Activated CD4-positive, CD25-positive, alpha-beta regulatory T cell (primary cell): ENCODE measurements at places on chromosomes 7 and 10.

GRCh38 chr7:120813546-120814252 is 44.2 kb downstream of the TSPAN12 start:
- no peak for DNase-seq

DNA sequence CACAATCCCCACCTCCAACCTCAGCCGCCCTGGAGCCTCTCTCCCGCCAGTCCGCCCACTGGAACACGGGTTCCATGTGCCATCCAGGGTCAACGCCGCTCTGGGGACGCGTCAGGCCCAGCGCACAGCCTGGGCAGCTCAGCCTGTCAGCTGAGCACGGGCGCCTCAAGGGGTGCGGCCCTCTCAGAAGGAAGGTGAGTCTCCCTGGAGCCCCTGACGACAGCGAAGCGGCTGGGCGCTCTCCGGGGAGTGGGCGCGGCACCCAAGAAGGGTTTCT is 1.2 kb upstream of the SLC18A3 start:
- DNase-seq: no peak

GRCh38 chr10:70735161-70735560 is 50.0 kb downstream of the TBATA start:
- DNase-seq: no peak

- no peak for DNase-seq
Observed at GRCh38 chr7:47292832-47293309, 289.0 kb downstream of the TNS3 start.

GRCh38 chr7:147276783-147277370 is 1160.3 kb downstream of the CNTNAP2 start:
- DNase-seq: no peak

DNA sequence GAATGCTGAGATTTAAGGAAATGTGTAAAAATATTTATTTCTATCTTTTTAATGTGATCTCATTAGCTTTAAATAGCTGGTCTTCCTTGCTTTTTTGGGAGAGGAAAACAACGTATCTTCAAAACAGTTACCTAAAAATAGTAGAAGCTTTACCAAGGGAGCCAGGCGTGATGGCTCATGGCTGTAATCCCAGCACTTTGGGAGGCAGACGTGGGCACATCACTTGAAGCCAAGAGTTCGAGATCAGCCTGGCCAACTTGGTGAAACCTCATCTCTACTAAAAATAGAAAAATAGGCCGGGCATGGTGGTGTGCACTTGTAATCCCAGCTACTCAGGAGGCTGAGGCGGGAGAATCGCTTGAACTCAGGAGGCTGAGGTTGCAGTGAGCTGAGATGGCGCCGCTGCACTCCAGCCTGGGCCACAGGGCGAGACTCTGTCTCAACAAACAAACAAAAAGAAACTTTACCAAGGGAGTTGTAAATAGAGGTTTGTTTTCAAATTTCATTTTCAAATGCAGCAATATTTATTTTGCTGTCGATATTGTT is 48.4 kb upstream of the ITGB1 start:
- DNase-seq: no peak

DNA sequence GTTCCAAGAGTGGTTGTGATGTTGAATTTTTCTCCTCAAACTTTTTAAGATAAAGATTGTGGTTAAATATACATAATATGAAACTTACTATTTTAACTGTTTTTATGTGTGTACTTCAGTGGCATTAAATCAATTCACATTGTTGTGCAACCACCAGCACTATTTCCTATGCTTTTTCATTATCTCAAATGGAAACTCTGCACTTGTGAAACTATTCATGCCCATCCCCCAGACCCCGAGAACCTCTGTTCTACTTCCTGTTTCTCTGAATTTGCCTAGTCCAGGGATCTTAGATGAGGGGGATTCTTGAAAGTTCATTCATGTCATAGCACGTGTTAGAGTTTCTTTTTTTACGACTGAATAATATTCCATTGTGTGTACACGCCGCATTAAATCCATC is 67.0 kb downstream of the WDR37 start:
- no peak for DNase-seq

DNA sequence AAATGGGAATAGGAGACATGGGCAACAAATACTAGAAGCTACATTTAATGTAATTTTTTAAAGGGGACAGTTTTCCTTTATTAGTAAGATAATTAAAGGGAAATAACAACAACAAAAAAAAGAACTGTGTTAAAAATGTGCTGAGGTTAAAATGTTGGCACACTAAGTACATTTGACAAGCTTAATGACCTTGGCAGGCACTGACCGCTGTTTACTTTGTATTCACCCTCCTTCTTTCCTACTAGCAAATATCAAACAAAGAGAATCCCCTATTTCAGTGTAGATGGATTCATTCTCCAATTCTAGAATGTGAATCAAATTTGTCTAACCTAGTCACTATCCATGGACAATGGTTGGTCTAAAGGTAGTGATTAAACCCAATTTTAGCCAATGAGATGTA is 77.5 kb upstream of the TOMM7 start:
- no peak for DNase-seq

DNA sequence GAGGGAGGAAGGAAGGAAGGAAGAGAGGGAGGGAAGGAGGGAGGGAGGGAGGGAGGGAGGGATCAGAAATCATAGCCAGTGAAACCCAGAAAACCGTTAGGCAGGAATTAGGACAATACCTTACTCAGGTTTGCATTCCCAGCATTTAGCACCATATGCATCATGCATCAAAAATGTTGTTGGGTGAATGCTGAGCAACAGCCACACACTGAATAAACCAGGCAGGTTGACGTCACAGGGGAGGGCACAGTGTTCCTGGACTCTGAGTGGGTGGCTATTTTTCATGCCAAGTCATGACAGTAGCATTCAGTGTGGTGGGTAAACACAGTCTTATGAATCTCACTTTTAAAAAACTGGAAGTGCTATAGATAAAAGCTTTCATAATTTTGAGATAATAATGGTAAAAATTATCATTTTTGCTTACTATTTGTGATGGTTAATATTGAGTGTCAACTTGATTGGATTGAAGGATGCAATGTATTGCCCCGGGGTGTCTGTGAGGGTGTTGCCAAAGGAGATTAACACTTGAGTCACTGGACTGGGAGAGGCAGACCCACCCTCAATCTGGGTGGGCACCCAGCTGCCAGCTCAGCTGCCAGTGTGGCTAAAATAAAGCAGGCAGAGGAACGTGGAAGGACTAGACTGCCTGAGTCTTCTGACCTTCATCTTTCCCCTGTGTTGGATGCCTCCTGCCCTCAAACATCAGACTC is 199.1 kb upstream of the PRKCQ start:
- DNase-seq: no peak

DNA sequence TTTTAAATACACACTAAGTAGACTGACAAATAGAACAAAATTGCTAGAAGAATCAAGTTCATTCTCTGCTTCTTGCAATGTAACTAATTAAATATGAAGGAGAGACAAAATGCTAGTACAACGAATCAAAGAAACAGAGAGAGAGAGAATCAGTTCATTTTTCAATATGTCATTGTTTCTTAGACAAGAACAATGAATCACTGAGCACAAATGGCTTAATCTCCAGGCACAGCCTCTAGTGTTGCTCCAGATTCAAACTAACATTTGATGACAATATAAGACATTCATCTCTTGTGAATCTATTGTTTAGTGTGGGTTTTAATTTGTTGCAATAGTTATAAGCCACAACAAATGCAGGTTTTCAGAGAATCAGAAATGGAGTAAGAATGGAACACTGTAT is 357.4 kb upstream of the TMEM229A start:
- DNase-seq: no peak

GRCh38 chr10:28253169-28253785 is 49.6 kb downstream of the MPP7 start:
- DNase-seq: no peak

- no peak for DNase-seq
Observed at GRCh38 chr7:78765943-78766729, 687.3 kb downstream of the MAGI2 start.

GRCh38 chr10:75233444-75234016 is 2.2 kb downstream of the COMTD1 start:
- no peak for DNase-seq

DNA sequence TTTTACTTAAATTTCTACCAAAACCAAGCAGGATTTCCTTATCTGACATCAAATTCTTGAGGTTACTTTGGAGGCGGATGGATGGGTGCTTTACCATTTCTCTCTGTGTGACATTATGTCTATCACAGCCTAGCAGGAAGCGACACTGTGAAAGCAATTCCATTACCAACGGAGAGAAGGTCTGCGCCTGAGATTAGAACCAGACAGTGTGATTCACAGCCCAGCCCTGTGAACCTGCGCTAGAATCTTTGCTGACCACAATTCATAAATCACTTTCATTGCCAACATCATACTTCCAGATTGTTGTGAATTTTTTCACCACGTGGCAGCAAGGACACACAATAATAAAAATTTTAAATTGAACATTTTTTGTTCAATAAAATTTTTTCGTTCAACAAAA is 126.5 kb downstream of the CUBN start:
- no peak for DNase-seq

GRCh38 chr10:31381766-31382316 is 62.8 kb downstream of the ZEB1 start:
- DNase-seq: no peak

GRCh38 chr7:5502721-5503243 is 79.1 kb upstream of the TNRC18 start:
- no peak for DNase-seq

DNA sequence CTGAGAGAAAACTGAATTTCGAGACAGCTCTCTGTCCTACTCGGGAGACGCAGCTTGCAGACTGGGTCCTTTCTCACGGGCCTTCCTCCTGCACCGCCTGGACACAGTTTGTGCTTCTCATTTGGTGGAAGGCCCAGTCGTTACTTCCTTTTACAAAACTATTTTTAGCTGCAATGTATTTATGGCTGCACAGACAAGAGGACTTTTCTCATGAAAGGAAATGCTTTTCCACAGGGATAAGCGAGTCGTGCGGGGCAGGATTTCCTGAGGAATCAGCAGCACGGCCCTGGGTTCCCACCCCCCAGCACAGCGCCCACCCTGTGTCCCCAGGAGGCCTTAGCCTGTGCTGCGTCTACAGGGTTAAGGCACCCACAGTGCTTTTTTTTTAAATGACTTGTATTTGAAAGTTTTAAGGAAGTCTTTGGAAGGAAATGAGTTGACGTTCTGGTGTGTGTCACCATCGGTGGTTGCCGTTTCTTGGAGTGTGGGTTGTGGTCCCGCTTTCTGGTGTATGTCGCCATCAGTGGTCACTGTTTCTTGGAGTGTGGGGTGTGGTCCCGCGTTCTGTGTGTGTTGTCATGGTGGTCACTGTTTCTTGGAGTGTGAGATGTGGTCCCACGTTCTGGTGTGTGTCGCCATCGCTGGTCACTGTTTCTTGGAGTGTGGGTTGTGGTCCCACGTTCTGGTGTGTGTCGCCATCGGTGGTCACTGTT is 50.9 kb downstream of the INPP5A start:
- no peak for DNase-seq

DNA sequence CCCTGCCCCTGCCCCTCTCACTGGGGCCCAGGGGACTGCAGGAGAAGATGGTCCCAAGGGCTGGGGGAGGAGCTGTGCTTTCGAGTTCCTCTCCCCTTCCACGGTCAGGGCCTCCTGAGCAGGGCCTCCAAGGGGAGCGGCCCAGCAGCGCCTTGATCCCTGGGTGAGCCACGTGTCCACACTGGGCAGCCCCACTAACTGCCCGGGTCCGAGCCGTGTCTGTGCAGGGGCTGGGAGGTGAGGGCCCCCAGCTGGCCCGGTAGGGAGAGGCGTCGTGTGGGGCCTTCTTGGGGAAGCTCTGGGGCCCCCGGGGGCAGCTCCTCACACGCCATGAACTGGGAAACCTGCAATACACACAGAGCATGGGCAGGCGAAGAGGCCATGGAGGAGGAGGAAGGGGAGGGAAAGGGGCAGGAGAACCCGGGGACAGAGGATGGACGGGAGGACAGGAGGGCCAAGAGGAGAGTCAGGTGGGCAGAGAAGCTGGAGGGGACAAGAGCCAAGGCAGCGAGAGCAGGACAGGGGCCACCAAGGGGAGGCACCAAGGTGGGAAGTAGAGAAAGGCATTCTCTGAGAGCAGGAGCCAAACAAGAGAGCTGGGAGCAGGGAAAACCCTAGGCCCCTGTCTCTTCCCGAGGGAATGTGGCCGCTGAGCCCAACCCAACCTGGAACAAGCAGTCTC is 32.8 kb downstream of the KCNH2 start:
- DNase-seq: no peak

GRCh38 chr10:94042001-94042833 is 48.5 kb downstream of the PLCE1 start:
- no peak for DNase-seq

- DNase-seq: no peak
Observed at GRCh38 chr10:11225935-11226334, 208.3 kb downstream of the CELF2 start.

- DNase-seq: no peak
Observed at GRCh38 chr7:22876986-22877729, 54.5 kb upstream of the TOMM7 start.

DNA sequence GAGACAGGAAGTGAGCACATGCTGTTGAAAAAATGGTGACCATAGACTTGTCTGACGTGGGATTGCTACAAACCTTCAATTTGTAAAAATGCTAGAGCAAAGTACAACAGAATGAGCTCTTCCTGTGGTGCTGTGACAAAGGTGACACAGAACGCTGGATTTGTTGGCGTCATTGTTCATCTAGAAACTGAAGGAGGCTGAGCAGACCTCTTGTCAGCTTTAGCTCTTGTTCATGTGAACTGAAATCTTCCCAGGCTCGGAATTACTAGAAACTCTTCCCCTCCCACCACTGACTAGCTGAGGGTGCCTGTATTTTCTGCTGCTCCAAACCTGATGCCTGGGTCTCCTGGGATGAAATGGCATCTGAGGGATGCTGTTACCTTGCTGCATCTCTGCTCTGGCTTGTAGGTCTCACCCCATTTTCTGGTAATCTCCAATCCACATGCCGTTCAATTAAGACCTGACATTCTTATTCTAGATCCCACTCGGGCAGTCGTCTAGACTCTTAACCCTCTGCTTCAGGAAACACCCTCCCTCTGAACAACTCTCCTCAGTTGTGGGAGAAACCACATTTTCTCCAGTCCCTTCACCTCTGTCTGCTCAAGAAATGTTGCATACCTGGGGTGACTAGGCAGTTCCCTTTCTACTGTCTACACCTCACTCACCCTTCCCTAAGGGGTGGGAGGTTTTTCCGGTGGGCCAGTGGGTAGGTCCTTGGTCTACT is 349.3 kb downstream of the CXCL12 start:
- no peak for DNase-seq

DNA sequence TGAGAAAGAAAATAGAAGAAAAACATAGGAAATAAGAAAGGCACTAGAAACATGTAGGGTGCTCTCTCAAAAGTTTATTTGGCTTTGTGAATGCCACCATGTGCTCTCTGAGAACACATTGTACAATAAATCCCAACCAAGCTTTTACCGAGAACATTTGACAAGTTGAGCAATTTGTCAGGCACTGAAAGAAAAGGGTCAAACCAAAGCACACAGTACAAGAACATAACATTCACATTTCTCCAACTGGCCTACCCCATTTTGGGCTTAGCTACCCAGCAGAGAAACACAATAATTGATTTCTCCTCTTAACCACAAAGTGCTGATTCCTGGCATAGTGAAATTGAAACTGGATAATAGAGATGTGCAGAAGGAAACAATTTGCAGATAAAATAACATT is 69.2 kb upstream of the SLC39A12 start:
- DNase-seq: no peak
